Prostate gland (tissue), 2 donors: ENCODE measurements at places on chromosomes 1 and 21. TPM values are rescaled to one million over a fixed set of nuclear protein-coding genes. Genes with fewer than 3 reads are reported as not detected.

S100A13 gene
- total RNA-seq = 53.3 TPM

DNA sequence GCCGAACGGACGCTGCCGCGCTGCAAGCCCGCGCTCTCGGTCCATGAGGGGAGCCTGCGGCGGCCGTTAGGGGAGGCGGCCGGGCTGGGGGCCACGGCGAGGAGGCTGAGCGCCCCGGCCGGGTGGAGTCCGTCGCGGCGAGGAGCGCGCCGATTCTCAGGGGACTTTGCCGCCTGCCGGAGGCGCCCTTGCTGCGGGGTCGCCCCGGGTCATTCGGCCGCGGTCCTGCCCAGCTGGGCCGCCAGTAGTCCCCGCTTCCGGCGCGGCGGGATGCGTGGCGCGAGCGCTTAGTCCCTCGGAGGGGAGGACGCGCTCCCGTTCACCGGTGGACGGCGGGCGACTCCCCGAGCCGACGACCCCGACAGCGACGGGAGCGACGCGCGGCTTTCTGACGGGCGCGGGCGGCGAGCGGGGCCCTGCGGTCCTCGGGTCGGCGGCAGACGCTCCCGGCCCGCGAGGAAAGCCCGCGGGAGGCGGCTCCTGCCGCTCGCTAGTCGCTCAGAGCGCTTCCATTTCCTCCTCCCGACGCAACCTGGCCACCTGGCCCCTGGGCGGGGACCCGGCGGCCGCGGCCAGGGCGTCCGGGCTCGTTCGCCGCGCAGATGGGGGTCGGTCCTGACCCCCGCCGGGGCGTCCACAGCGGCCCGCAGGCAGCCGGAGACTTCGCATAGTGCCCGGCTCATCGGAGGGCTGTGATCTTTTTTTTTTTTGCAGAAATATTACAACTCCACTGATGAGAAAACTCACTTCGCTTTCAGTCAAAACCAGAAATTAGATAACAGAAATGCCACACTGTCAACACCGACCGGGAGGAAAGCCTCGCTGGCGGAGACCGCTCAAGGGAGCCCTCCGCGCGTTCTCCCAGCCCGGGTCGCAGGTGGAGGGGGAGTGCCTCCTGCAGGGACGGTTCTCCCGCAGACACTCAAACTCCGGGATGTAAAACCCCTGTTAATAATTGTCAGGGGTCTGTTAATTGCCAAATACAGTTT is 641 bp upstream of the ZBTB21 start:
- peak; percentile 43 for DNase-seq
- H3K27ac ChIP-seq = peak overlapping the region; percentile 96
- H3K4me1 ChIP-seq = no peaks in the 10 kb centered on the region

DNA sequence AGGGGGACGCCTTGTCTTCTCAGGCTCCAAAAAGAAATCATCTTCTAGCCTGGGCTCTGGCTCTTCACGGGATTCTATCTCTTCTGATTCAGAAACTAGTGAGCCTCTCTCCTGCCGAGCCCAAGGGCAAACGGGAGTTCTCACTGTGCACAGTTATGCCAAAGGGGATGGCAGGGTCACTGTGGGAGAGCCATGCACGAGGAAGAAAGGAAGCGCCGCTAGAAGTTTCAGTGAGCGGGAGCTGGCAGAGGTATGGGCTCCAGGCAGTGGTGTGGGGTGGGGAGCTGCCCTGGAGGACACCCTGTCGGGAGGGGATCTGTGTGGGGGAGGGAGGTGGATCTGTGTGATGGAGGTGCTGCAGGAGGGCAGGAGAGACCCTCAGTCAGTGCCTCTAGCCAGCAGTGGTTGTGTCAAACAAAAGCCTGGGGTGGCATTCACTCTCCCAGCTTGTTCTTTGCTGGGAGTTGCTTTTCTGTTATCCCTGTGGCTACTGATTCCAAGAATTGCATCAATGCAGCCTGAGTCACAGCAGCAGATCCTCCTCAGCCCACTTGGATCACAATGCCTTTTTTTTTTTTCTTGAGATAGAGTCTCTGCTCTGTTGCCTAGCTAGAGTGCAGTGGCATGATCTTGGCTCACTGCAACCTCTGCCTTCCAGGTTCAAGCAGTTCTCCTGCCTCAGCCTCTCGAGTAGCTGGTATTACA is 21.8 kb downstream of the KDM4A start:
- DNase-seq = no peak
- no peak overlapping the region for H3K4me3 ChIP-seq
- no peak overlapping the region for H3K27ac ChIP-seq
- no peaks in the 10 kb centered on the region for H3K27me3 ChIP-seq
- H3K36me3 ChIP-seq = peaks cover 10% of the 10 kb centered on the region

GRCh38 chr1:26684763-26685508 is 10.9 kb upstream of the ARID1A start:
- no peaks in the 10 kb centered on the region for H3K4me1 ChIP-seq
- no peak overlapping the region for H3K27ac ChIP-seq
- H3K36me3 ChIP-seq = no peaks in the 10 kb centered on the region
- no peak overlapping the region for H3K4me3 ChIP-seq
- DNase-seq = no peak
- H3K27me3 ChIP-seq = no peaks in the 10 kb centered on the region

DNA sequence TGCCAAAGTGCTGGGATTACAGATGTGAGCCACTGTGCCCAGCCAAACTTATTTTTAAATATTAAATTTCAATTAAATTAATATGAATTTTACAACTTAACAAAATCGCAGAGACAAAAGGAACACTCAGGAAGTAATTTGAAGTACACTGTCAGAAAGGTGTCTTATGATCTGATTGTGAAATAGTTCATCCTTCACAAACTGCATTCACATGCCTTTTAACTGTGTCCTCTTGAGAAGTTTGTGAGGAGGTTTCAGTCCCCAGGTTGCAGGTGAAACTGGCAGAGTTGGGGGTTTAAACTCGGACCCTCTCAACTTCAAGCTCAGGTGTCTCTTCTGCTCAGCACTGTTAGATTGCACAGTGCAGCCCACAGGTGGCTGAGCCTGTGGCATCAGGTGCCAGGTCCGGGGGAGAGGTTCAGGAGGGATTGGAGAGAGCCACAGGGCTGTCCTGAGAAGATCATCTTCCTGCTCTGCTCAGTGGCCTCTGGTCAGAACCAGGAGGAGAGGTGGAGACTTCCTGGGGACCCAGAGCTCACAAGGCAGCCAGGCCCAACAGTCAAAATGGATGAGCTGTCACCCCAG is 152.3 kb upstream of the RAB4A start:
- no peaks in the 10 kb centered on the region for H3K36me3 ChIP-seq
- DNase-seq = no peak
- H3K27ac ChIP-seq = peak overlapping the region; percentile 77
- H3K4me3 ChIP-seq = no peak overlapping the region
- H3K4me1 ChIP-seq = peaks cover 13% of the 10 kb centered on the region

DNA sequence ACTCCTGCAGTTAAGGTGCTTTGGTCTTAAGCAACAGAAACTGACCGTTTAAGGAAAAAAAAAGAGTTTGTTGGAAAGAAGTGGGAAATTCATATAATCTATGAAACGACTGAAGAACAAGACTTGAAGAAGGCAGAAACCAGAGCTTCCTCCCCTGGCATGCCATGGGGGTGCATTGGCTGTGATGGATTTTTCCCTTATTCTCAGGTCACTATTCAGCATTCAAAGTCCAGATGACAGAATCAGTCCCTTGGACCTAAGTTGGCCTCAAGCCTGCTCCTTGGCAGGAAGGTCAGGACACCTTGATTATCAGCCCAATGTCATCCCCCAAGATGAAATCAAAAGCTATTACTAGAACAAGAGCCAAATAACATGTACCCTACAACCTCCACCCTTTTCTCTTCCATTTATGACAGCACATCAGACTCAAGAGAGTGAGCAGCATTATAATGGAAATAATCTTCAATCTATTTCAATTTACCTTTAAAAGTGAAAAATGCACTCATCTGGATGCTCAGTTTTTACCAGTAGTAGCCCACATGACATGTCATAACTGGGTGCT is 15.8 kb upstream of the TMEM9 start:
- no peaks in the 10 kb centered on the region for H3K27me3 ChIP-seq
- no peak overlapping the region for H3K4me3 ChIP-seq
- no peak for DNase-seq
- H3K4me1 ChIP-seq = no peaks in the 10 kb centered on the region
- no peaks in the 10 kb centered on the region for H3K36me3 ChIP-seq
- peak overlapping the region; percentile 88 for H3K27ac ChIP-seq
